Thyroid gland (tissue), 4 donors: ENCODE measurements at places on chromosomes 3 and 15. TPM values are rescaled to one million over a fixed set of nuclear protein-coding genes. Genes with fewer than 3 reads are reported as not detected.

The CLDN1 gene
- 29.2 TPM for total RNA-seq

DNA sequence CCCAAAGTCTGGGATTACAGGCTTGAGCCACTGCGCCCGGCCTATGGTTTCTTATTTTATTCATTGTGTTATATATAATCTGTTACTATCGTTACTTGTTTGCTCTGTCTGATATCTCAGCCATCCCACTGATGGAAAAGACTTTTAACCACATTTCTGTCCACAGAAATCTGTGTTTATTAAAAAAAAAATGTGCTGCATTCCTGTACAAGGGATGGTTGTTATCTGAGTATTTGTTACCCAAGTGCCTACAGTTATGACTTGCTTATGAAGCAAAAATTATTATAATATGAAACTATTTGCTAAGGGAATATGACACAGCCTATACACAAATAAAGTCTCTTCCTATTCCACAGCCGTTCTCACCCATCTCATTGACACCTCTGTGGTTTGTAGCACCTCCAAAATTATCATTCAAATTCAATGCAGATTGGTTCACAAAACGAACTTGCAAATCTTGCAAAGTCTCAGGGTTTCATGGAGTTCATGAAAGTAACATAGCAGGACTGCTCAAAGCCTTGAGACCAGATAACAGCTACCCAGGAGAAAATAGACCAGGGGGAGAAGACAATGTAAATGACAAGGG is 47.4 kb upstream of the UBE2E1 start:
- no peak overlapping the region for H3K27ac ChIP-seq
- DNase-seq: no peak
- H3K4me3 ChIP-seq: no peak overlapping the region
- no peaks in the 10 kb centered on the region for H3K36me3 ChIP-seq
- no peaks in the 10 kb centered on the region for H3K4me1 ChIP-seq

- no peak overlapping the region for H3K4me3 ChIP-seq
- H3K27ac ChIP-seq: no peak overlapping the region
- H3K27me3 ChIP-seq: no peaks in the 10 kb centered on the region
- no peaks in the 10 kb centered on the region for H3K36me3 ChIP-seq
- no peaks in the 10 kb centered on the region for H3K4me1 ChIP-seq
These were observed 15.3 kb downstream of the ABTB1 start for GRCh38 chr3:127688022-127688415.

DNA sequence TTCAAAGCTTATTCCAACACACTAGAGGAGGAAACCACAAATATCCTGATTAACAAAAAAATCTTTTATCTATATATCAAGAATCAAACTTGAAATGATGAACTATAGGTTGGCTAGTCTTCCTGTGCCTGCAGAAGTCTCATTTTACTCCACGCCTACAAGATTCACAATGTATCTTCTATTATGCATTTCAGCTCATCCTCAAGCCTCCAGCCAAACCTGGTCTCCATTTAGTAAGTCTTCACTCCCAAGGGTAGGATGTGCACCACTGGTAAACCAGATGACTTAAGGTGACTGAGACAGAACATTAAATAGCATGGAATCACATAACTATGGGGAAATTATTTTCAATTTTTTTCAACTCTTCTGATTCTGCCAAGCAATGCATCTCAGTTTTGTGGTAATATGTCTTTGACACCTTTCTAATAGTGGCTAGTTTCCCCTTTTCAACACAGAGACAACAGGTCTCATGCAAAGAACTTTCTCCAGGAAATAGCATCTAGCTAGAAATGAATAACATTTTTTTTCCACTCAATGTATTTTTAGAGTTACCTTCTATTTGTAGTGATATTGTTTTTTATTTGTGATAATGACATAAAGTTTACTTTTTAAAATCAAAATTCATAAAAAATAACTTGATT is 166.9 kb downstream of the TNIK start:
- no peak overlapping the region for H3K27ac ChIP-seq
- no peaks in the 10 kb centered on the region for H3K27me3 ChIP-seq
- DNase-seq: no peak
- no peaks in the 10 kb centered on the region for H3K36me3 ChIP-seq
- H3K4me1 ChIP-seq: no peaks in the 10 kb centered on the region
